EH (cell line): ENCODE measurements at places on chromosomes 6 and 20.

GRCh38 chr20:51021067-51022025 lies 1.6 kb downstream of the KCNG1 start:
- DNase-seq: peak; percentile 58

GRCh38 chr6:72535124-72535523 lies 86.7 kb upstream of the KCNQ5 start:
- DNase-seq: no peak

GRCh38 chr6:11810854-11811643 lies 32.4 kb upstream of the ADTRP start:
- no peak for DNase-seq

DNA sequence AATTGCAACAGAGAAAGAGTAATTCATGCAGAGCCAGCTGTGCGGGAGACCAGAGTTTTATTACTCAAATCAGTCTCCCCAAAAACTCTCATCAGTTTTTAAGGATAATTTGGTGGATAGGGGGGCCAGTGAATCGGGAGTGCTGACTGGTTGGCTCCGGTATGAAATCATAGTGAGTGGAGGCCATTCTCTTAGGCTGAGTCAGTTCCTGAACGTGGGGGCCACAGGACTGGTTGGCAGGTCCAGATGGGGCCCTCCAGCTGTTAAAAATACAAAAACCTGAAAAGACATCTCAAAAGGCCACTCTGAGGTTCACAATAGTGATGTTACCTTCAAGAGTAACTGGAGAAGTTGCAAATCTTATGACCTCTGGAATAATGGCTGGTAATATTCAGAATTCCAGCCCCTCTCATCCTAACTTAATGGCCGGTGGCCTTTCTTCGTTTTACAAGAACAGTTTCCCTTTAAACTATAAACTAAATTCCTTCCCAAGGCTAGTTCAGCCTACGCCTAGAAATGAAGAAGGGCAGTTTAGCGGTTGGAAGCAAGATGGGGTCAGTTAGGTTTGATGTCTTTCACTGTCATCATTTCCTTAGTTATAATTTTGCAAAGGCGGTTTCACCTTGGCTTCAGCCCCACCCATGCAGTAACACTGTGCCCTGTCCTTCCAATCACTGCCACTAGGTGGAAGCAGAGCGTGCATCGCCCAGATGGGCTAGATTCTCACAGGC lies 6.8 kb upstream of the MICA start:
- DNase-seq: peak; percentile 78

GRCh38 chr20:12061466-12061865 lies 143.8 kb downstream of the BTBD3 start:
- no peak for DNase-seq

- no peak for DNase-seq
Observed at GRCh38 chr6:193180-193579, 99.1 kb upstream of the DUSP22 start.

- DNase-seq: peak; percentile 52
Observed at GRCh38 chr20:36467076-36467999, 74.0 kb upstream of the MYL9 start.

- peak; percentile 73 for DNase-seq
Observed at GRCh38 chr6:7640607-7641577, 50.9 kb downstream of the SNRNP48 start.

- peak; percentile 30 for DNase-seq
Observed at GRCh38 chr20:10733122-10733521, 59.3 kb upstream of the JAG1 start.

- DNase-seq: no peak
Observed at GRCh38 chr20:18324596-18325089, 36.3 kb downstream of the ZNF133 start.

- DNase-seq: peak; percentile 96
Observed at GRCh38 chr20:35171753-35172433, at the start of gene PROCR. Gene PROCR (plus strand): TSS chr20:35172072. CDS start chr20:35172155, 83 bp downstream.

GRCh38 chr6:68978411-68978810 lies 343.3 kb downstream of the ADGRB3 start:
- no peak for DNase-seq
